ENCODE measurements at places on chromosomes 1 and 21. TPM values are rescaled to one million over a fixed set of nuclear protein-coding genes. Genes with fewer than 3 reads are reported as not detected.
A peak's percentile ranks its signal among the peaks of the same experiment; 100 is the strongest.

DNA sequence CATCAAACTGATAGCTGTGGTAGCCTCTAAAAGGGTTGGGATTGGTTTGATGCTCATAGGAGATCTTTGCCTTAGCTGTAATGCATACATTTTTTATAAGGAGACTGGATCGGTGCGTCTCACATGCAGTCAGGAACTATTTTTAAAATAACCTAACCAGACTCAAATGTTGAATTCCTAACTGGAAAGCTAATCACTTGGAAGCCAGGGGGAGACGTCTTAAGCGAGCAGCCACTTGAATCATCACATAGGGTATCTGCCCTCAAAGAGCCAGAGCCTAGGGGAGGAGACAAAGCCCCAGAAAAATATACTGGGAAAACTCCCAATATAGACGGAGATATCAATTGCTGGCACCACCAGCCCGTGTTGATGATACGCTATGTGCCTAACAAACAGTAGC is 61.7 kb upstream of the PUM1 start:
- DNase-seq: no peak

GRCh38 chr1:161801955-161802354 is 35.8 kb downstream of the ATF6 start:
- no peak for DNase-seq

DNA sequence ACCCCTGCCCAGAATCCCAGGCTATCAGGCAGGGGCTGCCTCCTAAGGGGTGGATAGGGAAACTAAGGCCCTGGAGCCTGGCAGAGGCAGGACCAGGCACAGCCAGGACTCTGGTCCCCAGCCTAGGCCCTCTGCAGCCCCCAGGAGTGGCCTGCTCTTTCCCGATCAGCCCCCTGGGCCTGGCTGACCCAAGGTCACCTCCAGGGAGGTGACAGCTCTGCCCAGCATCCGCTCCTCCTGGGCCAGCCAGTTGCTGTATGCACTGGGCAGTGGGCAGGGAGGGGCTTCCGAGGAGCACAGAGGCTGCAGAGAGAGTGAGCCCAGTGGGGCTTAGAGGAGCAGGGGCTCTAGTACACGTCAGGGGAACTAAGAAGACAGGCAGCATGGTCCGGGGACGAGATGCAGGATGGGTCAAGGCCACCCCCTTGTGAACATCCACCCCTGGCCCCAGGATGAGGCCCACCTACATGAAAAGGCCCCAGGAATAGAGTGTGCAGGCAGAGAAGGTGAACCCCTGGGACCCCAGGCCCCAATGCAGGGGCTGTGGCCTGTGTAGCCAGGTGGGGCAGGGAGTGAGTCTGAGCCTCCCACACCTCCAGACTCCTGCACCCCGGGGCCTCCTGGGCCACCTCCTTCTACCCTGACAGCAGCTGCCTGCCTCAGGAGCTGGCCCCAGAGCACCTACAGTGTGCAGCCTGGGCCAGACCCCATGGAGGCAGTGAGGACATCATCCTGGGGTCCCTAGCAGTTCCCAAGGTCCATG is 32.8 kb downstream of the WNT9A start:
- DNase-seq: no peak

DNA sequence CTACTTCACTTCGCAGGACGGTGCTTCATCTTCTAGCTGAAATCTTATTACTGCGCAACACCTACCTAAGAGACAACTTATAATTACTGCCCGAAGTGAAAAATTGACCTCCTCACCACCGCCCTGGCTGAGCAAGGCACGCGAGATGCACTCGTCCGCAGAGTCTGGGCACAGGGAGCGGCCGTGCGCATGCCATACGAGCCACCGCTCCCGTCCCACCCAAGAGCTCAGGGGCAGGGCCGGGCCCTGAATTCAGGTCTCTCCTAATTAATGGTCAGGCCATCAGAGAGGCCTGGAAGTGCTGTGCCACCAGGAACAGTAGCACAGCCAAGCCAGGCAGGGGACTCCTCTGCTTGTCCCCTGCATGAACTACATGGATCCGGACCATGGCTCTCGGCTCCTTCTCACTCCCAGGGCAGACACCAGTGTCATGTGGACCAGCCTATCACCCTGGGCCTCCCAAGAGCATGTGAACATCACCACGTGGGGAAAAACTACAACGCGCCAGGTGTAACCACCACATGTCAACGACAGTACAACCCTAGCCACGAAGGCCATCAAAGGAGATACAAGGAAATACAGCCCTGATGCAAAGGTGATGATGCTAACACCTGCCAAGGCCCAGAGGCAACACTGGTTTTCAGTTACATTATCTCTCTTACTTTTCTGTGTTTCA is 11.5 kb downstream of the RIPK4 start:
- DNase-seq: peak; percentile 48

GRCh38 chr21:20613654-20614053 is 384.6 kb upstream of the NCAM2 start:
- DNase-seq: no peak

- DNase-seq: no peak
These were observed 10.2 kb downstream of the MFN2 start for GRCh38 chr1:11990303-11991032.

DNA sequence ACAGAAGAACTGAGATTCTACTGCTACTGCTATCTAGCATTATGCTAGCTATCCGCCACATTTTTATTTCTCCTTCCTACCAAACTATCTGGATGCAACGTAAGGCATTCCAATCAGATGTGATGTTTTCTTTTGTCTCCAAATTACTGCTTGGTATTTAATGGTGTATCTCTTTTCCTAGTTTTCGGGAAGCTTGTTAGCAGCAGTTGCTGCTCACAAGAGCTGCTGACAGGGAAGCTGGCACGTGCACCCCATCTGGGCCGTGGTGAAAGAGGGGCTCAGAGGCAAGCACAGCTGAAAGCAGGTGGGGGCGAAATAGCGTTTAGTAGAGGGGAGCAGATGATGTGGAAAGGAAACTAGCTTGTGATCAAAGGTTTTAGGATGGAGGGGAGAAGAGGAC is 57.3 kb downstream of the JAK1 start:
- no peak for DNase-seq

- DNase-seq: no peak
These were observed 36.4 kb downstream of the KYAT3 start for GRCh38 chr1:88956003-88956402.

GRCh38 chr1:223780318-223780717 is 65.4 kb downstream of the TP53BP2 start:
- no peak for DNase-seq

DNA sequence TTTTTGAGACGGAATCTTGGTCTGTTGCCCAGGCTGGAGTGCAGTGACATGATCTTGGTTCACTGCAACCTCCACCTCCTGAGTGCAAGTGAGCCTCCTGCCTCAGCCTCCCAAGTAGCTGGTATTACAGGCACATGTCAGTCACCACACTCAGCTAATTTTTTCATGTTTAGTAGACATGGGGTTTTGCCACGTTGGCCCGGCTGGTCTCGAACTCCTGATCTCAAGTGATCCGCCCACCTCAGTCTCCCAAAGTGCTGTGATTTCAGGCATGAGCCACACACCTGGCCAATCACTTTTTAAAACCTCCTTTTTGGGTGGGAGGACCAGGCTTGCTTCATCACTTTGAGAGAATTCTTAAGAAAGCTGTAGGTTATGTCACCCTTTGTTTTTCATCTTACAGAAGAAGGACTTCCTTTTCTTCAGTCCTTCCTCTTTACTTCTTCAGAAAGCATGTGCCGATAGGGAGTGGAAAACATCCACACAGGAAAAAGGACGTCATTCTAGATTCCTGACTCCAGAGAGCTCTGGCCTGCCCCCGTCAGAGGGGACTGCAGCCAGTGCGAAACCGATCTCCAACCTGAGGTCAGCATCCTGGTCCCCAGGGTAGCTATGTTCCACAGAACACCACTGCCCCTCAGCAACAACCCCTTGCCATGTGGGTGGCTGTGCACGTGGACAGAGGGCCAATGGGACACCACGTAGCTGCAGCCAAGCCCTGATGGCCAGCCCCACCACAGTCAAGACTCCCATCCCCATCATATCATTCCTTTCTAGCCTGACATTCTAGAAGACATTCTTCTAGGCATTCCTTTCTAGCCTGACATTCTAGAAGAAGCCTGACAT is 21.9 kb downstream of the NCF2 start:
- no peak for DNase-seq

DNA sequence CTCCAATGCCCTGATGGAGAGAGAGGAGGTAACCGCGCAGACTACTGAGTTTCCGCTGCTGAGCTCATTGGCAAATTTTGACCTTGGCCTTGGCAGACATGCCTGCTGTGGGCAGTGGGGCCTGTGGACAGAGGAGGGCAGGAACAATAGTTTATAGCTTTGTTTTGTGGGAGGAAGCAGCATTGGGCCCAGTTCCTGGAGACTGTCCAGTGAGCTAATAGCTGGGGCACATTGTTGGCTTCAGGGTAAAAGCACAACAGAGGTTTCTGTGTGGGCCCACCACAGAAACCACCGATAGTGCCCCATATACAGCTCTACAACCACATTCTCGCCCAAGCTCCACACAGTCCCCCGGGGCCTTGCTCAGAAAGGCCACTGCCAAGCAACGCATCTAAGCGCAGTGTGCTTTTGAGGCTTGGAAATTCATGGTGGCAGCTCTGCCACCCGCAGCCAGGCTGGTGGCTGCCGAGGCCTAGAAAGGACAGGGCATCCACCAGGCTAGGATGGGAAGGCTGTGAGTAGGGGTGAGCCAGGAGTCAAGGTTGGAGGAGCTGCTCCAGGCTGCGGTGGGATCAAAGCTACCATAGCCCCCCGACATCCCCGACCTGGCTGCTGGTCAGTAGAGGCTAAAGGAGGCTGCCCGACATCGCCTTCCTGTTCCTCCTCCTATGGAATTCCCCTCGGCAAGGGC is 43.2 kb downstream of the NEK2 start:
- DNase-seq: peak; percentile 54

DNA sequence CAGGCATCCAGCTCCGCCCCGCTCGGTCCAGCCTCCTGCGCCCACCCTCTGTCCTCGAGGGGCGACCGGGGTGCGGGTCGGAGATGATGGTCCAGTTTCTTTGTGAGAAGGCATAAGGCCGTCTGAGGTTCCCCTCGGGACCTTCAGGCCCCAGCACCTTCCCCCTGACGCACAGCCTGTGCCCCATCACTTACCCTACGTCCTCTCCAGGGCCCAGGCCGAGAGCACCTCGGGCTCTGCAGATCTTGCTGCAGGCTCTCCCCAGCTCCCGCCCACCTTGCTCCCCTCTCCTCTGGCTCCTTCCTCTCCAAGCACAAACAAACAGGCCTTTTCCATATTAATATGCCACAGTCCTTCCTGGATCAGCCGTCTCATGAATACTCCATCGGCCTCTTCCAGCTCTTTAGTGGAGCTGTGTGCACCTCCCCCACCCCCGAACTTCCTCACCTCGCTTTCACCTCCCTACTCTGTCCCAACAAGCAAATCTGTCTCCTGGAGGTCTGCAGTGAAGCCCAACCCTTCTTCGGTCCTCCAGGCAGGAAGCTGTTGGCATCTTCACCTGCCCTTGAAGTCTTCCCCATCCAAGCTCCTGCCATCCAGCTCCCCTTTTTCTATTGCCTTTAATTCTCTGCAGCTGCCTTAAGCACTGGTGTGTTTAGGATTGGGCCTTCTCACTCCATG is 448 bp upstream of the COL9A2 start:
- no peak for DNase-seq

DNA sequence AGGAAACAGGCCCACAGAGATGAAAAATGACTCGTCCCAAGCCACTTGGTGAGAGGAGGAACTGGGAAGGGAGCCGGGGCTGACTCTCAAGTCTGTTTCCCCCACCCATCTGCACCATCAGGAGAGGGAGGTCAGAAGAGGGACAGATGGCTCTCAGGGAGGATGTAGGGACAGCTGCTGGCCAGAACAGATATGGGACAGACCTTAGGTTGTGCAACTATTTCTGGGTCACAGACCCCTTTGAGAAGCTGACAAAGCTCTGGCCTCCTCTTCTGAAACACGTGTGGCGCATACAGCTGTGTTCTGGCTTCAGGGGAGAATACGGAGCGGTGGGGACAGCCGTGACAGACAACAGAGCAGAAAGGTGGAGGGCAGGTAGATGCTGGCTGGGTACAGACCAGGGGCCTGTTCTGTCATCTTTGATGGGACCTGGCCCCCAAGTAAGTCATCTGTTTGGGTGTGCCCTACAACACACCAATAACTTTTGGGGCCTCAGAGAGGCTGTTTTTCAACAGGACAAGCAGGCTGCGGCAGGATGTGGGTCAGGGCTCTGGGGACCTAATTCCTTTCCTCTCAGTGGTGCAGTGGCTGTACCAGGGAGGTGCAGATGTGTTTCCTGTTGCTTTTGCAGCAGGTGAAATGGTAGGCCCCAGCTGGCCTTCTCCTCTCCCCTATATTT is 7.3 kb downstream of the SH3BGRL3 start:
- no peak for DNase-seq

GRCh38 chr1:48744032-48744431 is 32.7 kb downstream of the BEND5 start:
- no peak for DNase-seq

DNA sequence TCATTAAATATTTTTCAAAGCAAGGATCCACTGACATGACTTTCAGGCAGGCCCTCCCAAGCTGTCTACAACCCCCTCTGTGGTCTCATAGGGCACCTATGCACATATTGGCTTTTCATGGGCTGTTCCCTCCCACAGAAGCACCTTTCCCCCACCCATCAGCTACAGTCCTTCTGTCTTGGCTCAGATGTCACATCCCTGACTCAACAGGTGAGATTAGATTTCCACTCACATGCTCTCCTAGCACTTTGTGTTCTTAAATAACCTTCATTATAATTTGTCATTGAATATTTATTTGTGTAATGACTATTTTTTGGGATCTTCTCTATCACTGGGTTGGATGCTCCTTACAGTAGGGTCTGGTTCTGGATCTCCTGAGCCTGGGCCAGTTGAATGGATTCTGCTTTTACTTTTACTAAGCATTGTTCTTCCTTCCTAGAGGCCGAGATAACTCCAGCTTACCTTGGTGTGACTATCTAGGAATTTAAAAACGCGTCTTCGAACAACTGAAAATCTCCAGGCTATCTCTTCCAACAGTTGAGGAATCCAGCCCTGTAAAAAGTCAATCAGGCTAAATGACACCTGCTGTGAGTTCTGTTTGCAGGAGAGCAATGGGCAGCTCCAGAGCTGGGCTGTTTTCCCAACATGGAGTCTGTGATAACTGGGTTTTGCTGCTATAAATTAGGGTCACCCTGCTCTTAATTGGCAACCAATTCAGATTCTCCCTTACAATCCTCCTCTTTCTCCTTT is 16.2 kb downstream of the ROR1 start:
- no peak for DNase-seq

GRCh38 chr1:5140136-5140535 is 485.7 kb downstream of the AJAP1 start:
- DNase-seq: no peak

- DNase-seq: no peak
These were observed 369.8 kb upstream of the KAZN start for GRCh38 chr1:14228677-14229076.

SV2A gene
- 7.5 TPM for total RNA-seq

INTS11 gene
- 61.8 TPM for total RNA-seq

ADORA1 gene
- total RNA-seq: 1.3 TPM

MMP23B gene
- total RNA-seq: 36.1 TPM

HAPLN2 gene
- total RNA-seq: 8.7 TPM

TRIM58 gene
- 1.4 TPM for total RNA-seq

RAB29 gene
- total RNA-seq: 19.8 TPM

PRAMEF12 gene
- not detected for total RNA-seq

HCN3 gene
- 1.5 TPM for total RNA-seq

All from posterior vena cava (tissue), 2 donors.